ENCODE measurements at places on chromosomes 6 and 20.

DNA sequence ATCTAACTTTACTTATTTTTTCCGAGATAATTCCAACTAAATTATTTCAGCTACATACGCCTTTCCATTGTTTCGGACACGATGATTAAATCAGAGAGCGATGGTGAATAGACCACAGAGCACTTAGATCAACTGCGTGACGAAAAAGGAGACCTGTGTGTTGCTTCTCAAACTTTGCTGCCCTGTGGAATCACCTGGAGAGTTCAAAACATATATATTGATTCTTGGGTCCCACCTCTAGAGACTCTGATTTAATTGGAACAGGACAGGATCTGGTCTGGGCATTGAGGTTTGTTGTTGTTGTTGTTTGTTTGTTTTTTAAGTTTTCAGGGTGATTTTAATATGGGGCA lies 401 bp upstream of the TNFRSF21 start:
- DNase-seq = no peak

DNA sequence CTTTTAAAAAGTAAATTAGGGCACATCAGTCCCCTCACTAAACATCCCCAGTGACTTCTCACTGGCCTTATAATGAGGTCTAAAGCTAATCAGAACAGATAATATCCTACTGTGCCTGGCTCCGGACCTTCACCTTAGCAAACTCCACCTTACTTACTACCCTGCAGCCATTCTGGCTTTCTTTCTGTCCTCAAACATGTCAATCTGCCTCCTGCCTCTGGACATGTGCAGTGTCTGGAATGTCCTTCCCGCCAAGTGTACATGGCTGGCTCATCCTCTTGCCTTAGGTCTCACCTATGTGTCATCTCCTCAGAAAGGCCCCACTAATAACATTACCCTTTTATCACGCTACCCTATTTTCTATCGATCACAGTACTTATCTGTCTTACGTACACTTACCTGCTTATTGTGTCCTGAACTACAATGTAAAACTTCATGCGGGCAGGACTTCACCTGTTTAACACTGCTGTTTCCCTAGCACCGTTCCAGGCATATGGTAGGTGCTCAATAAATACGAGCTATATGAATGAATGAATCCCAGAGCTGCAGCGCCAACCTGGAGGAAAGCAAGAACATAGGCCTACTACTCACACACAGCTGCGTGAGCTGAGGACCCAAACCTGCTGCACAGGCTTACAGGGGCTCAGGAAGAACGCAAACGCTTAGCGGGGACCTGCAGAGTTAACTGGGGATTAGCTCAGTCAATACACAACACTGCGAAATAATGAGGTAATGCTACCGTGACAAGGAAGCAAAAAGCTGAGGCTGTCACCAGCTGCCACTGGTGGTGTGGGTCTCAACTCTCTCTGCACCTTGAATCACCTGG lies 991 bp downstream of the UQCC2 start:
- DNase-seq = no peak

DNA sequence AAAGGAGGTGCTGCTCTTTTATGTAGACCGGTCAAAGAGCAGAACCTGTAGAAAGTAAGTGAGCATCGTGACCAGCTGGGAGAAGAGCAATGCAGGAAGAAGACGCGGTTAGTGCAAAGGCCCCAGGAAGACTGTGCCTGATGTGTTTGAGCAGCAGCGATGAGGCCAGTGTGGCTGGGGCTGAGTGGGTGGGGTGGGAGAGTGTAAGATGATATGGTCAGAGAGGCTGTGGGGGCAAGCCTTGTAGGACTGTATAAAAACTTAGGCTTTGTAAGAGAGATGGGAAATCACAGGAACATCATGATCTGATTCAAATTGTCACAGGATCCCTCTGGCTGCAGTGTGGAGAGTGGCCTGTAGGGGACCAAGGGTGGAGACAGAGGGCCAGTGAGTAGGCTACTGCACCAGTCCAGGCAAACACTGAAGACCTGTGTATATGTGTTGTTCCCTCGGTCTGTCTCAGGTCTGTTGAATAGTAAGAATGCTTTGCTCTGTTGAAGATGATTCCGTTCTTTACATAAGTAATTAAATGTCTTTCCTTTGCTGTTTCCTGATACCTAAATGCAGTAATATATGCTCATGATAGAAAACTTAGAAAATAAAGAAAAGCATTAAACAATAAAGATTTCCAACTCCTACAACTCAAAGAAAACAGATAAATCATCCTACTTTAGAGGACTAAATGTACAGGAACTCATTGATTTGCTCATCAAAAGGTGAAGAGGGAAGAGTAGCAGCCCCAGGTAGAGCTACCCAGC lies 23.6 kb upstream of the WFDC2 start:
- DNase-seq = peak; percentile 69

GRCh38 chr6:168959696-168960095 lies 293.9 kb downstream of the THBS2 start:
- DNase-seq = no peak

DNA sequence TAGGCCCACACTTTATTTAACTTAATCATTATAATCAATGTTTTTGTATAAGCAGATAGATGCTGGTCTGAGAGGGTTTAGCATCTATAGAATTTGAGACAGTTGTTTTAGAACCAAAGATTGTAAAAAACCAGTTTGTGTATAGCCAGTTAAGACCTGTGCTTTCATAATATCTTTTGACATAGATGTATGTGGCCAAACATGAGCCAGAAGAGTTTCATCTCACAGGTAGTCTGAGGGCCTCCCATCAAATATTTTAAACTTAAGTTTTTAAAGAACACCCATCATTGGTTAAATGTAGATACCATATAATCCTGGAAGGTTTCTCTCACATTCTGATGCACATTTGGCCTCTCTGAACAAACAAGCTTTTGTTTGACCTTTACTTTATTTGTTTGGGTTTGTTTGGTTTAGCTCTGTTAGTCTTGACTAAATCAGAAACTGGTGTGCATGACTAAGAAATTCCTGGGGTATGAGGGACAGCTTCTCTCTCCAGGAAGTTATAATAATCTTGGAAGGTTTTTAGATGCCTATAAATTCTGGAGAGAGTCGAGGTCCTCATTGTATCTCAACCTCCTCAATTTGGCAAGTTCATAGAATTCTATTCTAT lies 58.0 kb upstream of the TMEM200A start:
- no peak for DNase-seq

DNA sequence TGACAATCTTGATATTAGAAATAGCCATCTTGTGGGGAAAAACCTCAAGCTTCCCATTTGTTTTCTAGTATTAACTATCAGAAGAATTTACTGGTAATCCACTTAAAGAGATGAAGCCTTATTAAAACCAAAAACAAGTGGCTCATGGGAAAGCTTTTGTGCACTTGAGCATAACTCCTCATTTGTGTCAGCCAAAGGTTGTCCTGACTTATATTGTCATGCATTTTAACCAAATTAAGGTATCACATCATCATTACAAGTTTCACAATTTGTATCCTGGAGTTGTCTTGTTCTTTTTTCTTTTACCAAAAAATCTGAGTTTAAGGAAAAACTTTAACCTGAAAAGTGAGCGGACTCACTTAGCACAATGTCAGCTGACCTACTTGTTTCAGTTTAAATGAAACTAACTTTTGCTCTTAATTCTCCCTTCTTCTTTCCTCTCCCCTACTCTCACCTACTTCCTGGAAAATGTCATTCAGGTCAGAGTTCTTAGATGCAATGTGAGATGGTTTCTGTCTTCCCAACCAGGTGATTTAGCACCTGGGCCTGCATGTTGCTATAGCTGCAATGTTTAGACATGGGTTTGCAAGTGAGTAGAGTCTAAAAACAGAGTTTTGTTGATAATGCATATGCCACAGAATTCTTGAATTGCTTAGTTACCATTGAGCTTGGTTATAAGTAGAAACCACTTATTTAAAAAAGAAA lies 82.8 kb downstream of the TNFAIP3 start:
- DNase-seq = no peak

DNA sequence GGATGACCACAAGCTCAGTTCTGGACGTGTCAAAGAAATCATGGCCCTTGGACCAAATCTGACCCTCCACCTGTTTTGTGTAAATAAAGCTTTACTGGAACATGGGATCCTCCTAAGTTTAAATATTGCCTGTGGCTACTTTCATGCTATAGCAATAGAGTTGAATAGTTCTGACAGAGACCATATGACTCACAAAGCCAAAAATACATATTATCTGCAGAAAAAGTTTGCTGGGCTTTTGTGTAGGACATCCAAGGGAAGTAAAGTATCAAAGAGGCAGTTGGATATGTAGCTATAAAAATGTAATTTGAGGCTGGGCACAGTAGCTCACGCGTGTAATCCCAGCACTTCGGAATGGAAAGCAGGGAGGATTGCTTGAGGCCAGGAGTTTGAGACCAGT lies 78.9 kb downstream of the TOX2 start:
- DNase-seq = no peak

GRCh38 chr20:8735674-8736073 lies 333.2 kb upstream of the PLCB4 start:
- DNase-seq = no peak

DNA sequence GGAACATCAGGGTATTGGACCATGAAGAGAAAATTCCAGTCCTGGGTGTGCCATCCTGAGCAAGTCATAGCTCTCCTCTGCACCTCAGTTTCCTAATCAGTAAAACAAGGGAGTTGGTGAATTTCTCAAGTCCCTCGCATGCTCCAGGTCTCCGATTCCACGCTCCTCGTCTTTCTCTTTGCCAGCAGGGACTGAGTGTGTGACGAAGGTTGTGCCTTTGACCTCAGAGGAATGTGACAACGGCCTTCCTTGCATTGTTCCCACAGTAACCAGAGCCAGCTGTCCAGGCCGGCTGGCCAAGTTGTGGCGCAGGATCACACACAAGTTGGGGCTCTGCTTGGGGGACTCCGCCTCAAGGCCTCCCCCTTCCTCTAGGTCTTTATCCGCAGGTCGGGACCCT lies 217.3 kb downstream of the ATXN1 start:
- DNase-seq = no peak

- DNase-seq = no peak
These were observed 99.0 kb upstream of the SLC24A3 start for GRCh38 chr20:19113343-19113930.

GRCh38 chr20:40326784-40327183 lies 362.3 kb downstream of the MAFB start:
- no peak for DNase-seq

GRCh38 chr20:61802721-61803311 lies 262.9 kb downstream of the TAF4 start:
- no peak for DNase-seq

All from HEK293T (cell line).